Left cardiac atrium (tissue), 4 donors: ENCODE measurements at places on chromosomes 1 and 21. TPM values are rescaled to one million over a fixed set of nuclear protein-coding genes. Genes with fewer than 3 reads are reported as not detected.

GRCh38 chr1:110249256-110249655, 39.1 kb downstream of the KCNC4 start:
- no peak for DNase-seq

GRCh38 chr1:94819945-94820746, at the start of gene SLC44A3:
Gene SLC44A3, plus strand, starts transcription at chr1:94820357. Its CDS starts 95 bp downstream, at chr1:94820452.
- DNase-seq, result peak; percentile 62

The AGT gene
- total RNA-seq, result 130 TPM

DNA sequence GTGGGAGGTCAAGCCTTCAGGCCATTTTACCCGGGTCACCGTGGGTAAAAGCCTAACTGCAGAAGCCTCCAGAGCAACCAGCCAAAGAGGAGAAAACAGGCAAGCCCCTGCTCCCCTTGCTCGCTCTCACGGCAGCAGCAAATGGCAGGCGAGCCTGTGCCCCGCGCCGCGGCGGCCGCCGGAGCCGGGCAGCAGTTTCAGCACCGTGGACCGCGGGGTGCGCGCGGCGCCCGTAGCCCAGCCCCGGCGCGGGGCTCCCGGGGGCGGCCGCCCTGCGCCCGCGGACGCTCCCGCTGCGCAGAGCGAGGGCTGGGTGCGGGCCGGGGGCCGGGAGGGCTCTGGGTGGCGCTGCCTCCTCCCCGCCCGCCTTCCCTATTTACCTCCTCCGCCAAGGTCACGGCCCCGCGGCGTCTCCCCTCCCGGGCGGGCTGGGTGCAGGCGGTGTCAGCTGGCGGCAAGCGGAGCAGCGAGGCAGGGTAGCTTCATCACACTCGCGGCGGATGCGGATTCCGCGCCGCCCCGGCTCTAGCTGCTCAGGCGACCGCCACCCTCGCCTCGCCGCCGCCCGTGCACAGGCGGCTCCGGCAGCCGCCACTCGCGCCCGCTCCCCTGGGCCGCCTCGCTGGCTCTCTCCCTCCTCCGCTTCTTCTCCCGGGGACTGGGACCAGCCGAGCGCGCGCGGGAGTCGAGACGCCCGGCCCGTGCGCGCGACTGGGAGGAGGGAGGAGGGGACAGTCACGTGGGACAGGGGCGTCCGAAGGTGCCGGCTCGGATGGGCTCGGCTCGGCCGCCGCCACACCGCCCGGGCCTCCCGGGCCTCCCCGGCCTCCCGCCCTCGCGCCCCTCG, at the start of gene RGS7:
RGS7 (minus strand) TSS at position 687 of the 847 bp plus-strand sequence.
- peak; percentile 46 for DNase-seq

DNA sequence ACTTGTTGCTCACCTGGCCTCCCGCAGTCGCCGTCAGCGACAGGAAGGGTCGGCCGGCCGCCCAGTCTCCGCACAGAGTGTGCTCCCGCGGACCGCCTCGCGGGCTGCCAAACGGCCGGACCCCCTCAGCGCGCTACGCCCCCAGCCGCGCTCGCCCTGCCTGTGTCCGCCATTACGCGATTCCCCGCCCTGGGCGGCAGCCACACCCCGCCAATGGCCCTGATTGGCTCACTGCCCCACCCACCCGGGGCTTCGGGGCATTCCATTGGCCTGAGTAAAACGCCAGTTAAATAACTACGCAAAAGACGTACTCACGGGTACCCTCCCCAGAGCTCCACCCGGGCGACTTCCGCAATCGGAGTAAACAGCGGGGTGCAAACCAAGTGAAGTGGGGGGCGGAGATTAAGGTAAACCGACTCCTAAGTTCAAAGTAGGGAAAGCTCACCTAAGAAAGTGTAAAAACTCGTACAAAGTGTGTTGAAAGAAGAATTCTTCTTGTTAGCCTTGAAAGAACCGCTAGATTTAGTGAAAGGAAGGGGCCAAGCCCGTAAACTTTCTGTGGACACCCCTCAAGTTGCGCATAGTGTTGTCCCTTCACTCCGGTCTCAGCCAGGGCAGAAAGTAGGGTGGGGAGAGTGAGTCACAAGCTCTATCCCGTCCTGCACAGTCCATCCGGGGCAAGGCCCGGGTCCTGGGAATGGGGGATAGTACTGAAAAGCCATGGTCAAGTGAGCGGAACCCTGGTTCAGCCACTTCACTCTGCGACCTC, at the start of gene WASF2:
WASF2 (minus strand) TSS at position 195 of the 769 bp plus-strand sequence. CDS start 61,277 bp downstream, outside the sequence.
- peak; percentile 97 for DNase-seq

The PRAMEF8 gene
- total RNA-seq, result not detected

DNA sequence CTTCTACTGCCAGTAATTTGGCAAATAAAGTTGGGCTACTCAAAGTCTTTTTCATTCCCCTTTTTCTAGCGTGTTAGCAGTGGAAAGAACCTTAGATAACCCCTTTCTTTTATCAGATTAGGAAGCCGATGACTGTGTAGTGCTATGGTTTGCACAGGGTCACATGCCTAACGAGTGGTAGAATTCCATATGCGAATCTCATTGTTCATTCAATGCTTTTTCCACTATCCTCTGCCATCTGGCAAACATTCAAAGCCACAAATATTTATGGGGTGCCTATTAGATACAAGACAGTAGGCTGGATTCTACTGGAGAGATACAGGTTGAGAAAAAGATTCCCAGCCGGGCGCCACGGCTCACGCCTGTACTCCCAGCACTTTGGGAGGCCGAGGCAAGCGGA, 14.9 kb upstream of the IER5 start:
- DNase-seq, result no peak

The SPRR2D gene
- total RNA-seq, result not detected

The ADAMTS1 gene
- 139 TPM for total RNA-seq

GRCh38 chr1:232437510-232437909, 192.4 kb downstream of the SIPA1L2 start:
- no peak for DNase-seq

DNA sequence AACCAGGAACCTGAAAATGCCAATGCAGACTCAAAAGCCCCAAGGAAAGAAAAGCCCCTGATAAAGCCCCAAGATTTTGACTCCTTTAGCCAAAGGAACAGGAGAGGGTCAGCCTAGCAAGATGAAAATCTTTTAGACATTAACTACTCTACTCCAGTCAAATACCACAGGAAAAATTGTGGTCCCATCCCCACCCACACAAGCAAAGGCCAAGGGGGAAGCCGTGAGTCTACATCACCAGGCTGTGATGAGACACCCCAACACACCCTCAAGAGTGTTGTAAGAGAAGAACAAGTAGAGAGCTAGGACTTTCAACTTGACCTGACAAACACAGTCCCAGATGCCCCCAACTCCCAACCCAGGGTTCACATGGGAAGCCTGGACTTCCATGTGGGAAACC, 192.8 kb upstream of the NR5A2 start:
- DNase-seq, result no peak

GRCh38 chr21:18252680-18253079, 8.0 kb downstream of the CHODL start:
- DNase-seq, result no peak
